ENCODE measurements at places on chromosomes 5 and 9.

DNA sequence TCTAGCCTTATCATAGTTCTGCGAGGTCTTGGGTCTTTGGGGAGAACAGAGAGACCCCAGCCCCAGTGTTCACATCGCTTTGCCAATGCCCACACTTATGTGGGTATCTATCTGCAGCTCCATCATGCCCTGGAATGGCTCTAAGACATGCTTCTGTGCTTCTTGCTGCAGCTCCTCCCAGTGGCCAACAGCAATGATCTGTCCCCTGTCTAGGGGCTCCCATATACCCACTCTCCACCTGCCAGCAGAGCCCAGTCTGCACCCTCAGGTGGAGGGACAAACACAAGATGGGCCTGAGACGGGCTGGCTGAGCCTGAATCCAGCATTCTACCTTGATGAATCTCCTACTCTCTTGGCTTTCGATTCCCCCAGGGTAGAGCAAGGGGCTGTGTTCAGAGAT, 14.6 kb upstream of the DAP start:
- no peak for DNase-seq

- no peak for DNase-seq
Measured at GRCh38 chr5:6902597-6902996, 189.4 kb downstream of the TENT4A start.

GRCh38 chr5:17918373-17919104, 284.3 kb downstream of the TAF11L14 start:
- peak; percentile 61 for DNase-seq

GRCh38 chr5:179337796-179338676, 7.2 kb downstream of the ADAMTS2 start:
- DNase-seq, result no peak

DNA sequence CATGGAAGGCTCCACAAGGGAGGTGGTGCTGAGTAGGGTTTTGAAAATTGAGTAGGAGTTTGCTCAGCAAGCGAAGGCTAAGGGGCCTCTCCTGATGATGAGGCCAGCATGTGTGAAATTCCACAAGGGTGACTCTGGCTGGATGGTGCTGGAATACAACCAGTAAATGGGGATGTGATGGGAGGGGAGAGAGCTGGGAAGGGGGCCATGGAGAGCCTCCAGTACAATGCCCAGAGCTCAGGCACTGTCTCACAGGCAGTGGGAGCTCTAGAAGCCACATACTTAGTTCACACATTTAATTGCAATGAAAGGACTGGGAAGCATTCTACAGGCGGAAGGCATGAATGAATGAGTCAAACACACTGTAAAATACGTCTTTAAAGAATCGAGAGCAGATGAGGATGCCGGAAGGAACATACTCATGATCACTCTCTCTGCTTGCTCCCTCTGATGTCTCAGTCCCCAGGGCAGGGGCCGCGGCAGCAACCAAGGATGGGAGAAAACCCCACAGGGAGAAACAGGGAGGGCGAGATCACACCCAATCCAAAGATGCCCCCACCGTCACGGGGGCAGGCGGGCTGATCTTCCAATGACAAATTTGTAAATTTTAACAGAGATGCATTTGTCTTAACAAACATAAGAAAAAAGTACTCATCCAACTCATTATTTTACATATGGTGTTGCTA, 261.0 kb downstream of the NSG2 start:
- no peak for DNase-seq

DNA sequence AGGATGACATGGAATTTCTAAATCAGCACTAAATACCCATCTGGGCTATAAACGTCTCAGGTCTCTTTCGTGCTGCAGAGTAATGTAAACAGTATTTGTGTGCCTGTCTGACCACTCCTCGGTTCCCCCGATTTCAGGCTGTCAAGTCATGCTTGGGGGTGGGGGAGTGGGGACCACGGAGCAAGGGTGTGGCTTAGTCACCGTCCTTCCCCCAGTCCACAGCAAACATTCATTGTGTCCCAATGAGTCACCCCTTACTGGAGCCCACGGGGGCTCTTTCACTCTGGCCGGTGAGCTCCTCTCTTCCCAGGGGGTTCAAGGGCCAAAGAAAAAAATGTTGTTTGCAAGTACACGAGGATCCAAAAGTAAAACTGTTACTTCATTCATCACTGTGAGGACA, 72.4 kb upstream of the ICE1 start:
- DNase-seq, result no peak

DNA sequence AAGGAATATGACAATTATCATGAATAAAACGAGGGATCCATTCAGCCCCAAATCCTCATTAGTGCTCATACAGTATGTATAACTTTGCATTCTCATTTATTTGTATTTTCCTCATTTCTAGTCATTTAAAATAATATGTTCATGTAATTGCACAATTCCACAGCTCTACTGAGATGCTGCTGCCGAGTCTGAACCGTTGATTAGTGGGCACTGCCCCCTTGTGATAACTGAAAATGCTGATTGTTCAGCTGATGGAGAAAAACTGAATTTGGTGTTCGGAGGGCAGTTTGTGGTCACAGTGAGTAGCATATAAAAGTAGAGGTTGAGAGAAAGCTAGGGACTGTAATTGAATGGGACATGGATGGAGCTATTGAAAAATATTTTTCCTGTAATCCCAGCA, 12.2 kb upstream of the GPR151 start:
- DNase-seq, result no peak

DNA sequence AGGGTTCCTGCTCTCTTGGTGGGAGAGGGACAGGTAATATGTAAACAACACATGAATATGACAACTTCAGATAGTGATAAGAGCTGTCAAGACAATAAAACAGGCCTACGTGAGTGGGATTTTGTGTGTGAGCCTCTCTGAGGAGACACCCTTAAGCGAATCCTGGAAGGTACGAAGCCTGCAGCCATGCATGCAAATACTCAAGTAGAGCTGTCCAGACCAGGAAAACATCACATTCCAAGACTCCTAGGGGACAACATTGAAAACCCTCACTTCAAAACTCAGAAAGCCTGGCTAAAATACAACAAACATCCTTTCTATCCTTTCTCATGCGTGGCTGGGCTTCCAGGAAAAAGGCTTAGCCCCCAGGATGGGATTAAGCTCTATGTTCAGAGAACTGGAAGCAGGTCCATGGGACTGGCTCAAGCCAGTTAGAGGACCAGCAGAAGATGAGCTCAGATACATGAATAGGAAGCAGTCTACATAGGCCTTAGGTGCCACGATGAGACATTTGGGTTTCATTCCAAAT, 124.8 kb upstream of the IQGAP2 start:
- no peak for DNase-seq

GRCh38 chr5:116699332-116699731, 124.7 kb upstream of the SEMA6A start:
- no peak for DNase-seq
